ENCODE measurements at places on chromosomes 5 and 9.

DNA sequence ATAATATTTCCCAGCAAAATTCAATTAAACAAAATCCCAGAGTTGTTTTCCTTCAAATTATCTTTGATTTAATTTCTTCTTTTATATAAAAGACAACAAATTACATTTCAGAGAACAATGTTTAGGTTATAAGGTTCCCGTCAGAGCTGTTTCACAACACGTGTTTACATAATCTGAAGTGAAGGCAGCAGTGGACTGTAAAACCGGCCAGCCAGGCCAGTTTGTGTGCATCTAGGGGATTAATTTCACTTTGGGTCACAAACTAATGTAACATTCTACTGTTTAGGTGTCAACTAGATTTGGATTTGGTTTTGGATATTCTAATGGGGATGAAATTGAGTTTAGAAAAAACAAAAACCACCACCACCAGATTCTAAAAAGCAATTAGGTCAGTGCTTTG lies 86.5 kb upstream of the PLPP1 start:
- no peak for DNase-seq

GRCh38 chr5:88932541-88932940 lies 49.6 kb upstream of the MEF2C start:
- no peak for DNase-seq

- no peak for DNase-seq
These were observed 116.6 kb downstream of the KLHL3 start for GRCh38 chr5:137619191-137619870.

DNA sequence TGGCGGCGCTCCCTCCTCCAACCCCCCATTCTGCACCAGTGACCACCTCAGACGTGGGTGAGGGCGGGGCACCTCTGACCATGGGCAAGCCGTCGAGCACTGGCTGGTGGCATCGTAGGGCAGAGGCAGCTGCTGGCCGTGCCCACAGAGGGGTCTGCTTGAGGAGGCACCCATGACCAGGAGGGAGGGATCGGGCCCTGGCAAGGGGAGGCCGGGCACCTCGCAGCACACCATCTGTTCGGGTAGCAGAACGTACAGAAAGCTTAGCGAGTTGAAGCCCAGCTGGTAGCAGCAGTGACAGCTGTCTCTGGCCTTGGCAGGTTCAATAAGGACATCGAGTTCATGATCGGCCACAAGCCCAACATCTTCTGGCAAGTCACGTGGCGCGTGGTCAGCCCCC lies 4.3 kb upstream of the SLC6A18 start:
- no peak for DNase-seq

DNA sequence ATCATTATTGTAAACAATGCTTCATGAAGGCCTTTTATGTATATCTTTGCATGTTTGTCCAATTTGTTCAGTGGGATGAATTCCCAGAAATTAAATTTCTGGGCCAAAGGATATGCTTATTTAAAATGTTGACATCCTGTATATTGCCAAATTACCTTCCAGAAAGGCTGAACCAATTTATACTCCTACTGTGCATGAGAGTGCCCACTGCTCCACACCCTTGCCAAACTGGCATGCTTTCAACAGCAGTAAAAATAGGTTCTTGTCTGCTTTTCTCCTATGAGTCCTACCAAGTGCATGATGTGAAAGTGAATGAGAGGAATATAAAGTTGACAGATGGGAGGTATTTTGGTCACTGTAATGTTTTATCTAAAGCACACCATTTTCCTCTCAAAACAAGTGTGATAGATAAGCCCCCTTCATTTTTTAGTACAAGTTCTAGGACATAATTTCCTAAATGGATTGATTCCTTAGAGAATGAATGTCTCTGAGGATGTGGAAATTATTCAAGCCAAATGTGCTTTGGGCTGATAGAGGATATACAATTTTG lies 70.5 kb upstream of the ERBIN start:
- no peak for DNase-seq

- peak; percentile 5 for DNase-seq
These were observed 5.5 kb upstream of the SET start for GRCh38 chr9:128683340-128684064.

Data from stimulated activated CD4-positive, alpha-beta T cell treated with anti-CD3 and anti-CD28 coated beads, Interleukin-1b, Interleukin-23, amount 100 ng/mL, for 4 hours (primary cell).